ENCODE measurements at places on chromosomes 4 and X.

DNA sequence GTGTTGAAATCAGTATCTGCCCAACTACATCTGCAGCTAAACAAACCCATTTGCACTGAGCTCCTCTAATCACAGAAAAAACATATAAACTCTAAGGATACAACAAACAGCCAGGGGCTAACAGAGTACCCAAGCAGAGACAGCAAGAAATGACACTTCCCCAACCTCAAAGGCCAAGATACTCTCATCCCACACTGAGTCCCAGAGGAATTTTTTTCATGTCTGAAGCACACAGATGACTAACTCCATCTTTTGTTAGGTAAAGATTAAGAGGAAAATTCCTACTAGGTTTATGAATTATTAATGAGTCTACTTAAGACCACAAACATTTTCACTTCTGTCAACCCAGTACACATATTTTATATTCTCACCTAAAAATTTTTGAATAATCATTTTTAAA, 31.6 kb downstream of the SEPSECS start:
- DNase-seq = no peak

DNA sequence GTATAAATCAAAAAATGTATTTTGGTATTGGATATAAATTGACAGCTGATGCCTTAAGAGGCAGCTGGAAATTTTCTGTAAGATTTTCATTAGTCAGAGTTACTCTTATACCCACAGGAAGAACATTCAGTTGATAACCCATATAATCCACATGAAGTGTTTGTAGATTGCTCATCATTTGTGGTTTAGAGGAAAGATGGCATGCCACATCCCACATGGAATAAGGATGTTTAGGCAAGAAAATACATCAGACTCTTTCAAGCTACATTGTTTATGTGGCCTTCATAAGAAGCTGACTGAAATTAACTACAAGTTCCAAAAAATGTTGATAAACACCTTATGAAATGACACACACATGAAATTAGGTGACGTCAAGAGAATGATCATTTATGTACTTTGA, 56.6 kb downstream of the AREG start:
- DNase-seq = no peak

DNA sequence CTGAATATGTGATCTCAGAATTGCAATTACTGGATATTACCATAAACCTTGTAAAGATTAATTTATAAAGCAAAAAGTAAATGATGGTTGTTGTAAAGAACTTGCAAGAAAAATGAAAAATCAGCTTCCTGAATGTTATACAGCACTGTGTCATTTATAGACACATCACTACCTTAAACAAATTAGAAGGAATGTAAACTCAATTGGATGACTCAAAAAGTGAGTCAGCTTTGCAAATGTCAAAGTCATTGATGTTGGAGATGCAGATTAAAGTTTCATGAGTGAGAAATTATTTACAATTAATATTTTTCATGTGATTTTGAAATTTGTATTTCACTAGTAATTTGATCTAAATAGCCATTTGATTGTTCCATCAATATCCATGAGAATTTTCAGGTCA, 193.2 kb downstream of the RAPGEF2 start:
- no peak for DNase-seq

DNA sequence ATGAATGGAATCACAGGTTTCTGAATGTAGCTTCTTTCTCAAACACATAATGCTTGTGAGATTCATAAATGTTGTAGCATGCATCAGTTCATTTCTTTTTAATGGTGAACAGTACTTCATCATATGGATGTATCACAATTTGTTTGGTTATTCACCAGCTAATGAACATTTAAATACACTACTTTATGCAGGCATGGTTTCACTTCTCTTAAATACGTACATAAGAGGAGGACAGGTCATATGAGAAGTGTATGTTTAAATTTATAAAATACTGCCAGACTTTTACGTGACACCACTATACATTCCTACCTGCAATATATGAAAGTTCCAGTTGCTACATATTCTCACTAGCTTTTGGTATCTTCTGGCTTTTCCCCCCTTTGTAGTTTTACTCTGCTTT, 65.4 kb downstream of the ANKRD17 start:
- DNase-seq = no peak

DNA sequence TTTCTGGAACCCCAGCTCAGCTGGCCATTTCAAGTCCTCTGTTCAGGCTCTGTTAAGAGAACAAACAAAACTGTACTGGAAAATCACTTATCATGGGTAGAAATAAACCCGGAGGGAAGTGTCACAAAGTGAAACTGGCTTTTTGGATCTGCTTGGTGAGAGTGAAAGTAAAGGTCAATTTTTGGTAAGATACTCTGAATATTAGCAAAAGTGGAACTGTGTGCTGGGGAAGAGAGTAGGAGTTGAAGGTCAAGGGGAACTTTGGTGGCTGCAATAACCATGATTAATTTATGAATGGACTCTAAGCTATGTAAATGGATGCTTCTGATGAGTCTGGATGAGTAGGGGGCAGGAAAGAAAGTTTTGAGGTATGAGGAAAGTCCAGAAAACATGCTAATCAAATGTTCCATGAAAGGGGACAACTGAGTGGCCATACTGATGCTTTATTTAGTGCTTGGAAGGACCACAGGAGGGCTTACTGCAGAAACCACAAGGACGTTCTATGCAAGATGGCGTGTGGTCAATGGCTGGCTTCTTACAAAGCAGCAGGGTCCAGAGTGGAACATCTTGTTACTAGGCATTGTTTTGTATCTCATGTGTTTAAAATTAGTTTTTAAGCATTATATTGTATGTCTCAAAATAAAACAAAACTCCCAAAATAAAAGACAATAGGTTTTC, 36.8 kb upstream of the TNIP3 start:
- DNase-seq = no peak

GRCh38 chr4:89681671-89682070, 155.3 kb downstream of the SNCA start:
- no peak for DNase-seq

GRCh38 chr4:148961526-148961925, 519.3 kb upstream of the NR3C2 start:
- DNase-seq = no peak

- DNase-seq = no peak
Observed at GRCh38 chrX:17635231-17635630, 102.1 kb upstream of the SCML1 start.

All from stimulated activated CD4-positive, alpha-beta T cell treated with anti-CD3 and anti-CD28 coated beads, Interleukin-12 subunit alpha, Interleukin-12 subunit beta, amount 100 ng/mL, for 24 hours (primary cell).